Activated CD8-positive, alpha-beta T cell treated with anti-CD3 and anti-CD28 coated beads, Interleukin-2, amount 10 ng/mL, durations not matched to agents 7 days and 5 days (primary cell): ENCODE measurements at places on chromosomes 1 and 21. TPM values are rescaled to one million over a fixed set of nuclear protein-coding genes. Genes with fewer than 3 reads are reported as not detected.

Gene AGRN
- 14.6 TPM for total RNA-seq

DNA sequence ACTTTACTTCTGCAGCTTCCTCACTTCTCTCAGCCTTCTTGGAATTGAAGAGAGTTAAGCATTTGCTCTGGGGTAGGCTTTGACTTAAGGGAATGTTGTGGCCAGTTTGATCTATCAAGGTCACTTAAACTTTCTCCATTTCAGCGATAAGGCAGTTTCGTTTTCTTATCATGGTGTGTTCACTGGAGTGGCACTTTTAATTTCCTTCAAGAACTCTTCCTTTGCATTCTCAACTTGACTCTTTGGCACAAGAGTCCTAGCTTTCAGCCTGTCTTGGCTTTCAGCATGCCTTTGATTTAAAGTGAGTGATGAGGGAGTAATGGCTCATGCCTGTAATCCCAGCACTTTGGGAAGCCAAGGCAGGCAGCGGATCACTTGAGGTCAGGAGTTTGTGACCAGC is 38.7 kb downstream of the HS2ST1 start:
- H3K4me3 ChIP-seq, result no peak overlapping the region
- DNase-seq, result no peak
- H3K36me3 ChIP-seq, result no peaks in the 10 kb centered on the region
- no peaks in the 10 kb centered on the region for H3K4me1 ChIP-seq

Gene LAMC2
- total RNA-seq, result not detected

DNA sequence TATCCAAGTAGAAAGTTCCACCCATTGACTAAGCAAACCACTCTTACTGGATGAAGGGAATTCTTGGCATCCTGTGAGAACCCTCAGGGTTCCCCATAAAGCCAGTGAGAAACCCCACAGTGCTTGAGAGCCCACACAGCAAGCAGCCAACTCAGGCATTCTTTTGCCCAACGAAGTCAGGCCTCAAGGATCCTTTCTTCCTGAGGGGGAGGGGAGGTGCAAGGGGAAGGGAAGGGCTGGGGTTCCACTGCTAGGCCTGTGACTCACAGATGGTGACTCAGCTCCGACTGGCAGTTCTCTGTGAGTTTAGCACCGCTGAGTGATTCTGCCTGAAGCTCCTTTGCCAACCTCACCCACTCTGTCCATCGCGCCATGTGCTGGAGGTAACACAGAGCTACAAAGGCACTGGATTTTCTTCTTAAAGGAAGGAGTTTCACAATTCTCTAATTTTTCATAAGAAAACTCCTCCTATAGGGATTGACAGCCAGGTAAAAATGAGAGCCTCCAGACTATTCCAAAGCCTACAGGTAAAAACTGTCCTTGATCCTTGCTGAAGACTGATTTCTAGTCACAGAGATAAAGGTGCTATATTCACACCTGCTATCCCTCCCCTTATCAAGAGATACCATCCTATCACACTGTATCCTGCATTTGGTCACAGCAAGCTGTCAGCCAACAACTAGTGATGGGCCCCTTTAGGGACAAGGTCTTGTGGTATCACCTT is 4.8 kb downstream of the ENO1 start:
- H3K27me3 ChIP-seq, result no peaks in the 10 kb centered on the region
- H3K4me1 ChIP-seq, result peaks cover 65% of the 10 kb centered on the region
- peak overlapping the region; percentile 71 for H3K27ac ChIP-seq
- peak overlapping the region; percentile 97 for H3K4me3 ChIP-seq

DNA sequence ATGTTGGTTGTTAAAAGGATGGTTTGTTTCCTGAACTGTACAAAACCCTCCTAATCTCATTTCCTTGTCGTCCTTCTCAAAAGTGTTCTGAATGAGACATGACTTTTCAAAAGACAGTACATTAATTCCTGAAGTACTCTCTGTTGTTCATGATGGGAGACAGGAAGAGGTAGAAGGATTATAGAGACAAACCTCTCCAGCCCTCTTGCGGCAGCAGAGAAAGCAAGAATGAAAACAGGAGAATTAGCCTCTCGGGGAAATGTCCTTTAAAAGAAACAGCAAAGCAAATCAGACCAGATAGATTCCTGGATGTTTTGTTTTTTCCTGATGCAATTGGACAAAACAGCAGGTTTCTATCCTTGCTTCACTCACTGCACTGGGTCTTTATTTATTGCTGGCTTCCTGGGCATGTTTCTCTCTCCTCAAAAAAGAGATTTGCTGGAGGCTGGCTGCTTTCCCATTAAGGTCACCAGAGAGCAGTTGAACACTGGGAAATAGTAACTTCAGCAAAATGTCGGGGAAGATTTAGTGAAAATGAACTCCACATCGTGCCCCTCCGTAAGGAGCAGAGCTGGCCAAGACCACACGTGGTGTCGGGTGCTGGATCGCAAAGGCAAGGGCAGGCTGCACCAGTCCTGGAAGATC is 145.8 kb upstream of the SYT6 start:
- H3K36me3 ChIP-seq, result peaks cover 1% of the 10 kb centered on the region
- DNase-seq, result no peak
- H3K27ac ChIP-seq, result no peak overlapping the region
- H3K4me1 ChIP-seq, result peaks cover 10% of the 10 kb centered on the region

Gene TACSTD2
- total RNA-seq, result not detected

DNA sequence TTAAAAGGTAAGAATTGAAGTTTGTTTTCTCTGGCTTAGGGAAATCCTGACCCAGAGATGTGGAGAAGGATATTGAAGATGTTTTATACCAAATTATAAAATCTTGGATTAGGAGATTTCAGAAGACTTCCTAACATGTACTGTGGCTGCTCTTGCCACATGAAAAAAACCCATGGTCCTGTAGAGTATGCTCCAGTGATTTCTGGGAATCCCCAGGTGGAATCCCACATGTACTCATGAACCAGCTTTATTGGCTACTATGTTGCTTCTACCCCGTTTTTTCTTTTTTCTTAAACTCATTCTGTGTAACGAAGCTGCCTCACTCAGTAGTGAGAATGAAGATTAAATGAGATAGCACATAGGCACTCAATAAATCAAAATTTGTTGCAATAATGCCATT is 132.7 kb upstream of the SGIP1 start:
- H3K27ac ChIP-seq, result no peak overlapping the region
- H3K27me3 ChIP-seq, result no peaks in the 10 kb centered on the region
- H3K4me1 ChIP-seq, result peaks cover 18% of the 10 kb centered on the region
- no peak overlapping the region for H3K4me3 ChIP-seq

DNA sequence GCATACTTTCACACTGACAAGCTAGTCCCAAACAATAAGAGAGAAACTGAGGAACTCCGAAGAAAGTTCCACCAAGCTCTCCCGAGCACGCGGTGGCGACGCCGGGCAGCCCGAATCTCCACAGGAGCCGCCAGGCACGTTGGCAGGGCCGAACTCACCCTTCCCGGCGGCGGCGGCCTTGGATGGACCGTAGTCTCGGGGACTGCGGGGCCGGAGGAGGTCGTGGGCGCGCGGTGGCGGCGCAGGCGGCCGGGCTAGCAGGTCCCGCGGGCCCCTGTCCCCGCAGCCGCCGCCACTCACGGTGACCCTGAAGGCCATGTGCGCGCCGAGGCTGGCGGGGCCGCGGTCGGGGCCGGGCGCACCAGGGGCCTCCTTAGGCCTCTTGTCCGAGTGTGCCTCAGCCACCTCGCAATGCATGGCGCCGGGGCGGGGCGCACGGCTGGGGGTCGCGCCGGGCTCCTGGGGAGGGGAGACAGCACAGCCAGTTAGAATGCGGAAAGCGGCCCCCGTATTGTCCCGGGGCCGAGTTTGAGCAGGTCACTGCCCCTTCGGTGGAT is 1.2 kb downstream of the GLIS1 start:
- H3K4me1 ChIP-seq, result peaks cover 7% of the 10 kb centered on the region
- H3K27me3 ChIP-seq, result peaks cover 68% of the 10 kb centered on the region
- H3K36me3 ChIP-seq, result peaks cover 2% of the 10 kb centered on the region
- H3K27ac ChIP-seq, result no peak overlapping the region
- H3K4me3 ChIP-seq, result peak overlapping the region; percentile 7

DNA sequence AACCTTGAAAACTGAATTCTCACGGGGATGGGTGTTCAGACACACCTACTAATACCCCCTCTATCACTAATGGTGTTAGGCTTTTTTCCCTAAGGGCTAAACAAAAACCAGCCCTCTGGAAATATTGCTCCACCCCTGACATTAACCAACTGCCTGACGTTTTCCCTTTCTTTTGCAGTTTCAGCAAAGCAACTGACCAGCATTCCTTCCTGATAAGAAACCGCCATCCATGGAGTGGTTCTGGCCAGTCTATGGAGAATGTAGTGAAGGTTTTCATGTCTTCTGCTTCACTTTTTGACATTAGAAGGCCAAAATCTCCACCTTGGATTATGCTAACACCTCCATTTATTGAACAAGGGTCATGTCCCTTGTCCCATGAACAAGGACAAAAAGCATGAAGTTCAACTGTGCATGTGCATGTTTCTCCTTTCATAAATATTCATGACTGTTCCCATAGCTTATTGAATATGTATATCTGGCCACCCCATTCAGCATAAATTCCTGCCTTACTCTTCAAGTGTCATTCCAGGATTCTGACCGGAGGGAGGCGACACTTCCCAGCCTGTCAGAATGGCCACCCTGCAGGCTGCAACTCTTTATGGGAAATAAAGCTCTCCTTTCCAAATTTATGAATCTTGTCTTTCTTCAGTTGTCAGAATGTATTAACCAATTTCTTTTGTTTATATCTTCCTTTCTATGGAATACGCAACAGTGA is 314.3 kb downstream of the HHIPL2 start:
- H3K4me1 ChIP-seq, result no peaks in the 10 kb centered on the region
- no peaks in the 10 kb centered on the region for H3K27me3 ChIP-seq
- no peak overlapping the region for H3K4me3 ChIP-seq
- no peaks in the 10 kb centered on the region for H3K36me3 ChIP-seq
- H3K27ac ChIP-seq, result no peak overlapping the region

GRCh38 chr1:151832318-151832980 is 847 bp upstream of the RORC start:
- no peak for DNase-seq
- H3K36me3 ChIP-seq, result no peaks in the 10 kb centered on the region
- peak overlapping the region; percentile 20 for H3K27ac ChIP-seq
- H3K27me3 ChIP-seq, result no peaks in the 10 kb centered on the region
- peaks cover 85% of the 10 kb centered on the region for H3K4me1 ChIP-seq
- H3K4me3 ChIP-seq, result no peak overlapping the region

- H3K27me3 ChIP-seq, result peaks cover 3% of the 10 kb centered on the region
- H3K36me3 ChIP-seq, result peaks cover 14% of the 10 kb centered on the region
- H3K4me3 ChIP-seq, result no peak overlapping the region
- H3K4me1 ChIP-seq, result peaks cover 36% of the 10 kb centered on the region
- no peak for DNase-seq
These were observed 255.1 kb upstream of the FGGY start for GRCh38 chr1:59041646-59042277.
